Stimulated activated CD4-positive, alpha-beta T cell treated with anti-CD3 and anti-CD28 coated beads, Interleukin-4, amount 100 ng/mL, for 1 hour (primary cell): ENCODE measurements at places on chromosomes 6 and 20.

GRCh38 chr6:136548582-136549299, 1.5 kb downstream of the MAP7 start:
- DNase-seq = no peak

DNA sequence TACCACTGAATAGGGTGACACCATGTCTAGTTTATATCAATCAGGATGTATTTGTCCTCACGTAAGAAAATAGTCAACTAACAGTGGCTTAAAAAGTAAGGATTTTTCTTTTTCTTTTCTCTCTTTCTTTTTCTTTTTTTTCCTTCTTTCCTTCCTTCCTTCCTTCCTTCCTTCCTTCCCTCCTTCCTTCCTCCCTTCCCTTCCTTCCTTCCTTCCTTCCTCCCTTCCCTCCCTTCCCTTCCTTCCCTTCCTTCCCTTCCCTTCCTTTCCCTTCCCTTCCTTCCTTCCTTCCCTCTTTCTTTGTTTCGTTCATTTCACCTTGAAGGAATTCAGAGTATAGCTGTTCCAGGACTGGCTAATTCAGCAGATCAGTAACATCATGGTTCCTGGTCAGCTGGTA, 83.2 kb downstream of the SOX4 start:
- no peak for DNase-seq

DNA sequence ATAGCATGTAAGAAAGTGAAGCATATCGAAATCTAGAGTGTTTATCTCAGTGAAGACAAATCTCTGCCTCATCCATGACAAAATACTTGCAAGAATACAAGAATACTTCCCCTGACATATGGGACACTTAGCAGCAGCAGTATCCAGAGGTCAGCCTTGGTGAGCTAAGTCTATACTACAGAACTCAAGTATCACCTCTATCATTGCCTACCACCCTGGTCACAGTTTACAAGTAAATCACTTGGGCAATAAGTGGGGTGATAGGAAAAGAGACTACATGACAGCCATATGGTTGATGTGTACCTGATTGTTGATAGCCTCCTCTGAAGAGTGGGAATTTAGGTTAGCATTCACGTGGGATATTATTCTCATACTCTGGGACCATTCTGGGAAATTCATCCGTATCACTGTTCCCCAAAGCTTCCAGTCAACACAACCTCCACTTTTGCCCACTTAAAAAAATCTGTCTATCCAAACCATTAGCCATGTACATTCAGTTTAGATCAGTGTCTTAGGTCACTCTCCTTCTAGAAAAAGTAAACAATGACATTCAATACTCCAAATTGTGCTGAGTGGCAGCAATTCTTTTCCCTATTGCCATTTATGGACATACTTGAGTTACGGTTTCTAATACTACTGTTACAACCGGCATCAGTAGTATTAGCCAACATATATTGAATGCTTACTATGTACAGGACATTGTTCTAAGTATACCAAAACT, 118.2 kb upstream of the PRSS16 start:
- DNase-seq = no peak

- DNase-seq = peak; percentile 88
Measured at GRCh38 chr6:36302227-36302976, 32.5 kb downstream of the PNPLA1 start.

DNA sequence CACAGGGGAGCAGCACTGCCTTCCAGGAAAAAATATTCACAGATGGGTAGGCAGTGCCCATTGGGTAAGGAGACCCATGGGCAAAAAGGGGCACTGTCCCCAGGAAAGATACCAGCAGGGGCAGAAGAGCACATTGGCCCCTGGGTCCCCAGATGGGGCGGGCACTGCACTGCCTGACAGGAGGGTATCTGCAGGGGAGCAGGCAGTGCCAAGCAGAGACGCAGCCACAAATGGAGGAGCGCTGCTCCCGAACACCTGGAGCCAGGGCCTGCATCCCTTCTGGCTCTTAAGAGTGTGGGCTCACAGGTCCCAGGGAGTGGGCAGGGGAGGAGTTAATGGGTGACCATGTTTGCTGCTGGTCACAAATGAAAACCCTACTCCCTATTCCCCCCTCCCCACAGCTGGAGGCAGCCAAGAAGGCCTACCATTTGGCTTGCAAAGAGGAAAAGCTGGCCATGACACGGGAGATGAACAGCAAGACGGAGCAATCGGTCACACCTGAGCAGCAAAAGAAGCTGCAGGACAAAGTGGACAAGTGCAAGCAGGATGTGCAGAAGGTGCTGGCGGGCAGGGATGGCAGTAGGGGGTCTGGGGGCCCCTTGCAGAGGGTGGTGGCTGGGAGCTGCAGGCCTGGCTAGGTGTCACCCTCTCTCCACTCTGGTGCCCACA, 27.0 kb downstream of the SPDEF start:
- DNase-seq = no peak

- DNase-seq = no peak
Measured at GRCh38 chr6:424741-425417, 33.3 kb downstream of the IRF4 start.

GRCh38 chr20:6588296-6588695, 179.2 kb upstream of the BMP2 start:
- DNase-seq = no peak

GRCh38 chr6:159879856-159880255, 10.9 kb upstream of the MAS1 start:
- no peak for DNase-seq
